ENCODE measurements at places on chromosomes 4 and X. TPM values are rescaled to one million over a fixed set of nuclear protein-coding genes. Genes with fewer than 3 reads are reported as not detected.

Gene GLUD2
- total RNA-seq, result 1.00 TPM

Gene FGFBP2
- total RNA-seq, result not detected

Gene TBX22
- total RNA-seq, result not detected

Gene ZFP42
- 0.14 TPM for total RNA-seq

Gene BEX2
- total RNA-seq, result 1.3 TPM

Gene GAGE1
- under 0.01 TPM for total RNA-seq

Gene PRDM8
- total RNA-seq, result 2.8 TPM

All from smooth muscle cell of bladder (primary cell).